ENCODE measurements at places on chromosomes 7 and 10.

DNA sequence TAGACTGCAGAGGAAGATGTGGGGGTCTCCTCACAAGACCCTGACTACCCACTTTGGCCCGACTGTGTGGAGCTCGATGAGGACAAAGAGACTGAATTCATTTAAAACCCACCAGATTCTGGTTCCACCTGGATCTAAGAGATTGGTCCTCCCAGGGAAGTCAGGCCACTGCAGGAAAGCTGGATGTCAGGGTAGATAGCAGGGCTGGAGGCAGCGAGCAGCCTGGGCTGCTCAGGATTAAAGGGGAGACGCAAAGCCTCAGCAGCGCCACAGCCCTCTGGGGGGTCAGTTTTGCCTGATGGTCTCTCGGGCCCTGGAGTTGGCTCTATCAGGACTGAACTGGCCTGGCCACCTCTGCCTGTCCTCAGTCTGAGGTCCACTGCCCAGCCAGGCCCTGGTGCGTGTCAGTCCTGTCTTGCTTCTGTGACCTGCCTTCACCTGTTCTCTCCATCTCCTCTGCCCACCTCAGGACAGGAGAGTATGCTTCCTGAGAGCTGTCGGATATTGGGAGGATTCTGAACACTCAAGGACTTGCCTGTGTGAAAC, 12.2 kb upstream of the KLRG2 start:
- DNase-seq: no peak

DNA sequence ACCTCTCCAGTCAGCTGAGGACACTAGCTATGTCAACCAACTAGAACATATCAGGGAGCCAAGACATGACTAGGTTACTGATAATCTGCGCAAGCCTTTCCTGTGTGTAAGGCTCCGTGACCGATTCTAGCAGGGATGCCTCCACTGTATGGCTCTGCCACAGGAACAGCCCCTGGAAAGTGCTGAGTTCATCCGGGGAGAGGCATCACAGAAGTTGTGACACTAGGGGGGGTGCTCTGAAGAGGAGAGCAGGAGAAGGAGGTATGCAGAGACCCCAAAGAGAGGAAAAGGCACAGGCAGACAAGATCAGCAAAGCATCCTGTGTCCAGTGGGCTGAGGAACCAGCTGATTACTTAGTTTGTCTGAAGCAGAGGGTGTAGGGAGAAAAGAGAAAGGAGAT, 13.5 kb downstream of the UPP1 start:
- no peak for DNase-seq

- DNase-seq: no peak
Measured at GRCh38 chr10:13386021-13386420, 37.9 kb upstream of the SEPHS1 start.

DNA sequence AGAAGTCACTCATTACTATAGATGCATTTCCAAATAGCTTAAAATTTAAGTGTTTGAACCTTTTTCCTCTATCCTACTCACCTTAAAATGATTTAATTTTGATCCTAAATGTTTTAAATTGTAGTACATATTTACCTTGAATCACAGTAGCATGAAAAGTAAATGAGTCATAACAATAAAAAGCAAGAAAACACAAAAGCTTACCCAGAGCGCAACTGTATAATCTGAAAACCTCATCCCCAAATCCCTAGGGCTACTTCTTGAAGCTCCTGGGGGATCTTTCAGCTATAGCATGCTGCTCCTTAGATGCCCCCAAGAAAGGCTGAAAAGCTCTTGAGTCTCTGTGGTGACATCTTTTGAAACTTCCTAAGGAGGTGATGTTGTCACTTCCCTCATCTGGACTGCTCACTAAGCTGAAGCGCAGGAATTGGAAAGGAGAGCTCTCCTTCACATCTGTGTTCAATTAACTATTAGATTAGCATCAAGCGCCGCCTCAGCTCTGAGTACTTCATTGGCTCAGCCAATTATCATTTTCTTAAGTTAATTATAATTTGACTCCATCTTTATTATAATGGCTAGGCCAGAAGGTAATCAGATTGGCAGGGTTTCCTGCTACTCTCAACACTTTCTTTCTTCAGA, 60.2 kb downstream of the SEMA3E start:
- DNase-seq: no peak

DNA sequence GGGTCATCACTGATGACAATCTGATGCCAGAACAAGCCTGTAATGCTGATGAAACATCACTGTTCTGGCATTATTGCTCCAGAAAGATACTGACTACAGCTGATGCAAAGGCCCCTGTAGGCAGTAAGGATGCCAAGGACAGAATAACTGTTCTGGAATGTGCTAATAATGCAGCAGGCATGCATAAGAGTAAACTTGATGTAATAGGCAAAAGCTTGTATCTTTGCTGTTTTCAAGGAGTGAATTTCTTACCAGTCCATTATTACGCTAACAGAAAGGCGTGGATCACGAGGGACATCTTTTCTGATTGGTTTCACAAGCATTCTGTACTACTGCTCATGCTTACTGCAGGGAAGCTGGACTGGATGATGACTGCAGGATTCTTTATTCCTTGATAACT, 18.7 kb downstream of the LCOR start:
- DNase-seq: no peak

DNA sequence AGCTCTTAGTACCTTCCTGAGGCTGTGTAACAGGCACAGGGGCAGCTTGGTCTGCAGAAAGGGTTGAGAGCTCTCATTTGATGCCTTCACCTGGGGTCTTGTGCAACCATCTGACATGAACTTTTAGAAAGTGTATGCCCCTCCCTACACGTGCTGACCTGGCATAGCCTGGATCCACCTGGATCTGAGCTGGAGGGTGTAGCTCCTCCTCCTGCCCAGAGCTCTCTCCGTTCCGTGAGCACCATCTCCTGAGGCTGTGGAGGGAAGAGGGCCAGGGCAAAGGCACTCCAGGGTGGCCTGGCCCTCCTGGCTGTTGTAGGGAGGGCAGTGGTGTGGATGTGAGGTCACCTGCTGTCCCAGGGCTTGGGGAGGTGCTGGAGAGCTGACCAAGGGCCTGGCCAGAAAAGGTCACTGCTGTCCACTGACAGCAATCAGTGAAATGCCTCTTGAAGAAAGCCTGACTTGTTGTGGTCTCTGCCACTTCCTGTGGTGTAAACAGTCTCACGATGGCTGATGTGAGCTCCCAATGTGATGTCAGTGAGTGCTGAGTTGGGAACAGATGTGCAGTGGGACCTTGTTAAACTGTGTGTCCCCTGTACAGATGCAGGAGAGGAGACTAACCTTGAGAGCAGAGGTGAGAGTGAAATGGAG, 23.0 kb downstream of the AMZ1 start:
- no peak for DNase-seq
